ENCODE measurements at places on chromosomes 4 and X.
A peak's percentile ranks its signal among the peaks of the same experiment; 100 is the strongest.

- no peak for DNase-seq
Measured at GRCh38 chrX:47202877-47203276, 9.2 kb downstream of the UBA1 start.

- peak; percentile 57 for DNase-seq
Measured at GRCh38 chr4:145511913-145512522, 30.4 kb downstream of the SMAD1 start.

DNA sequence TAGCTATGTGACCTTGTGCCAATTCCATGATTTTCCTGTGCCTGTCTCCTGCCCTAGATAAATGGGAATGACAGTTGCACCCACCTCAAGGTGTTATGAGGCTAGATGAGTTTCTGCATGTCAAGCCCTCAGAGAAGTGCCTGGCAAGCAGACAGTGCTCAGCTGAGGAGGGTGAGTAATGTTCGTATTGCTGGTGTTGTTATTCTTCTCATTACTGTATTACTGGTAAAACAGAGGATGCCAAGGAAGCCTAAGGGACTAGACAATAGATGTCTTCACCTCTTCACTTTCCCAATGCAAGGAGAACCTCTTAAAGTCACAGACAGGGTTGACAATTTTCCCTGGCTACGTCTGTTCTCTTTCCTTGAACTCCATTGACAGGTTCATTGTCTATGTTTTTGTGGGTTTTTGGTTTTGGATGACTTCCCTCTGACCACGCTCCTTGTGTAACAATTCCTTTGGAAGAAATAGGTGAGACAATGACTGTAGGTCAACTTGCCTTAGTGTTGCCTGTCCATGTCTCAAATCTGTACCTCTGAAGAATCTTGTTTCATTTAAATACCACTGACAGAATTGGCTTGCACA, 19.2 kb downstream of the ETDC start:
- DNase-seq, result peak; percentile 10

- DNase-seq, result peak; percentile 94
Measured at GRCh38 chrX:11341274-11342201, 48.3 kb downstream of the AMELX start.

DNA sequence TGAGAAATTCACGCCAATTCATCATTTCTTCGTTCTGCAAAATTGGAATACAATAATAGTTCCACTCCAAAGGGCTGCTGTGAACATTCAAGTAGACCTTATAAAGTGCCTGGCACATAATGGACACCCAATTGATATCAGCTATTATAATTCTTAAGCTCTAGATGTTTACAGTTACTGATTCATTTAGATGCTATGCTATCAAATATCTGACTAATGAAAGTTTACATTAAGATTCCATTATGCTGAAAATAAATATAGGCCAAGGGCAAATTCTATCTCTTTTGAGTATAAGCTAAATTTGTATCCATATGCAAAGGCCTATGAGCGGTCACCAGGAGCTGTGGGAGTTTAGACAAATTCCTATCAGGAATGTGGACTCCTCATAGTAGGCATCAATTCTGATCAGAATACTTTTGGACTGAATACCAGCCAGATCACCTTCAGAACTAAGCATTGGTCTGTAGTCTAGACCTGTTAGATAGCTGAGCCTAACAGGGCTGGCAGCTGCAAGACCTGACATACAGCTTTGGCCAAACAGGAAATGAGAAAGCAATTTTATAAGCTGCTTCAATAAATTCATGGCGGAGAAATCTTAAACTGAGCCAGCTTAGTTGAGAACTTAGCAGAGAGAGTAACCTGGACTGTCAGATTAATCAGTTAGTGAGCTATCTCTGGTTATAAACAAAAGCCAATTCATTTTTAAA, 384.3 kb upstream of the ACTRT1 start:
- DNase-seq, result no peak

DNA sequence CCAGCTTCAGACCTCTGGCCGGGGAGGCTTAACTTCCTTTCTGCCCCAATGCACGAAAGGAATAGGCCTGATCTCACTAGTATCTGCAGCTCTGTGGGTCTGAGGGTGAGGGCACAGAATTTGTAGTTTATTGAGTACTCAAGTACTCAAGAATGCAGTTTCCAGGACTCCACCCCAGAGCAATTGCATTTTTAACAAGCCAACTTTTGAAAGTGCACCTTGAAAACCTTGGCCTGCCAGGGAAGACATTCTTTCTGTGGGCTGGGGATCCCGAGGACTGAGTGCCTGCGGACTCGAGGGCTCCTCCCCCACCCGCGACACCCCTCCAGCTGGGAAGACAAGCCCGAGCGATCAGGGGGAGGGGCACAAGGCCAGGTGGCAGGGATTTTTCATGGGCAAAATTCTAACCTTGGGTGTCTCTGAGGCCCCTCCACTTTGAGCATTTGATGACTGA, 22.4 kb downstream of the RS1 start:
- DNase-seq, result no peak

DNA sequence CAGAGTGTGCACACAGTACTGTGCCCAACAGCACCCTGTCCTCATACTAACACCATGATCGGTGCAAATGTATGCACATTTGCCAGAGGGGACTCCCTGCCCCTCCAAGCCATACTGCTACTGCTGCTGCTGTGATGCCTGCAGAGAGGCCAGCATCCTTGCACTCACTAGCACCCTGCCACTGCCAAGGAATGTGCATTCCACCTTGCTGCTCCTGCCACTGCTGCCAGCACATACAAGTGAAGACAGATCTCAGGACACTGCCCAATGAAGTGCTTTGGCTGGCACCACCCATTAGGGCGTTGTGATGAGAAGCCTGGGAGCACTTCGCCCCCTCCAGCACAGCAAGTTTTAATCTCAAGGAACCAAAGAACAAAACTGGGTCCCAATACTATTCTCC, 146.3 kb upstream of the DMD start:
- DNase-seq, result no peak

GRCh38 chrX:18394477-18394876, 30.9 kb upstream of the CDKL5 start:
- DNase-seq, result no peak
